ENCODE measurements at places on chromosomes 1 and 21.
A peak's percentile ranks its signal among the peaks of the same experiment; 100 is the strongest.

- DNase-seq = no peak
These were observed 60.1 kb downstream of the COL18A1 start for GRCh38 chr21:45465105-45465504.

- DNase-seq = no peak
These were observed 8.4 kb upstream of the HIVEP3 start for GRCh38 chr1:41927118-41927517.

DNA sequence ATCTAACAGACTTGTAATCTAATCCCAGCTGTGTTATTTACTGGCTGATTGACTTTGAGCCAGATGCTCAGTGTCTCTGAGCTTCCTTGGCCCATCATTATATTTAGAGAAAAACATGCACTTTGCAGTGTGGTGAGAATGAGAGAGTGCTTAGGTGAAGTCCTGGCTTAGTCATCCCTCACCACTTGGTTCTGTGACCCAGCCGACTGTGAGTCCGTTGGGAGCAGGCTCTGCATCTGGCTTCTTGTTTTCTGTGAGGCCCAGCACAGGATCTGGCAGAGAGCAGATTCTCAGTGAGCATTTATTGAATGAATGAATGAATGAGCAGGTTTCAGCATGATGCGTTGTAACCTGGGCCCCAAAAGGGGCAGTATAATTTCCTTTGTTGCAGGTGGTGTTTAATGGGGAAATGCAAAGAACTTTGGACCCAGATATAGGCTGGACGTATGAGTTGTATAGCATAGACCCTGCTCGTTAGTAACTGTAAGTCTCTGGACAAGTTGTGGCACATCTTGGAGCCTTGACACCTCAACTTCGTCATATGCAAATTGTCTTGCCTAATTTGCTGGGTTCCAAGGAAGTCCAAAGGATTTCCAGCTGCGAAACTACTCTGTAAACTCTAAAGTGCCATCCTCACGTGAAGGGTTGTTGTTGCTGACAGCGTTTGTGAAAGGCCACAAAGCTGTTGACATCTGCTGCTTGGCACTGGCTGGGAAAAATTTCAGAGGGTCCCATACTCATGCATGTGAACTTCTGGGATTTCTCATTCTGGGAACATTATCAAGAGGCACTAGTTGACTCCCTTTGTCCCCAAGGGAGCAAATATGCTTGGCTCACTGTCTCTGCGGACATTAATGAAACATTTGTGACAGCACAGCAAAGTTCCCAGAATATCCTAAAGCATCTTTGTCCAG is 138.8 kb upstream of the USP24 start:
- peak; percentile 27 for DNase-seq

DNA sequence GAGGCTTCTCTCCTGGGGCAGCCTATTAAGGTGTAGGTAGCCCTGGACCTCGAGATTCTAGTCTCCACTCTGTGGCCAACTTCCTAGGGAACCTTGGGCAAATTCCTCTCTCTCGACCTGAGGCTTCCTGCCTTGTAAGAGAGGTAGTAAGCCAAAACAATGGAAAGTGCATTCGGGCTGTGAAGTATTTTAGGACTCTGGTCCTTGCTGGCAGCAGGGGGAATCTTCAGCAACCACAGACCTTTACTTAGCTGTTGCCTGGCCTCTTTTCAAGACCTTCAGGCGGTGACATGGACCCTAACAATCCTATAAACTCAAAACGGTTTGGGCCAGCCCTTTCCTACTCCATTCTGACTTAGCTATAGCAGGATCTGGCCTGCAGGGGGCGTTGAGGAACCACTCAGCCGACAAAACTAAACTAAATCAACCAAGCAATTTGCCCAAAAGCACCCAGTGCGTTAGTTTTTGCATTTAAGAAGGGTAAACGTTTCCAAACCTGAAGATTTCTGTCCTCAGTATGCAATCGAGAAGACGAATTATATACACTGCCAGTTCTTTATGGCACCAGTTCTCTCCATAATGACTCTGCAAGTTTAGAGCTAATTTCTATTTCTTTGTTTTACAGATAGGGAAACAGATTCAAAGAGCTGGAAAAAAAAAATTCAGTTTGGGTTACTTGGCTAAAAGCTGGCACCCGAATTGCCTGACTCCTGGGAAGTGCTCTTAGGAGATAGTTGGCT is 10.9 kb upstream of the SESN2 start:
- peak; percentile 86 for DNase-seq

DNA sequence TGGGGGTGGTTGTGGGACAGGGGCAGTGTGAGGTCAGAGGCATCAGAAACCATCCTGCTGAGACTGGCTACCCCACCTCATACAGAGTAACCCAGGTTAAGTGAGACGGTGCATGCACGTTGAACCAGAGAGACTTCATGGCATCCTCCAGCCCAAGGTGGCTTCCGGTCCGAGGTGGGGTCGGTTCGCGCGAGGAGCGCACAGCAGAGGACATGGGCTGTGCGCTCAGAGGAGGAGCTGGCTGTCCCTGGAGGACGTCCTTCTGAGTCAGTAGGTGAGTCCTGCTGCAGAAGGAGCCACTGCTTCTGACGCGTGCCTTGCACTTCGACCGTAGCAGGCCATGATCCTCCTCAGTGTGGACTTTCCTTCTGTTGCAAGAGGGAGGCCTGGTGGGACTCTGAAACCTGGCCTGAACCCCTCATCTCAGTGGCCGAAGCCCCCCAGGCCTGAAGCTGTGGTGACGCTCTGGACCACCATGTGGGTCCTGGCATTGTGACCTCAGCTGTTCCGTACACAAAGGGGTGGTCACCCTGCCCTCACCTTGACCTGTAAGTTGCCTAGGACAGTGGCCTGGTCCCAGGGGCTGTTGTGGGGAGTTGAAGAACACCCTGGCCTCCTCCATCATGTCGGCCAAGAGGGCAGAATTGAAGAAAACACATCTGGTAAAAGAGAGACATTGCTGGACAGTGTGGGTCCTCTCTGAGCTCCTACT is at the start of gene TEX35:
Gene TEX35, plus strand, starts transcription at position 544 of the 712 bp plus-strand sequence. Its CDS starts 80 bp downstream, at position 624.
- no peak for DNase-seq

- no peak for DNase-seq
These were observed 18.2 kb downstream of the TMEM201 start for GRCh38 chr1:9606948-9607347.

- DNase-seq = no peak
These were observed 72.4 kb downstream of the ITPKB start for GRCh38 chr1:226666692-226667091.

DNA sequence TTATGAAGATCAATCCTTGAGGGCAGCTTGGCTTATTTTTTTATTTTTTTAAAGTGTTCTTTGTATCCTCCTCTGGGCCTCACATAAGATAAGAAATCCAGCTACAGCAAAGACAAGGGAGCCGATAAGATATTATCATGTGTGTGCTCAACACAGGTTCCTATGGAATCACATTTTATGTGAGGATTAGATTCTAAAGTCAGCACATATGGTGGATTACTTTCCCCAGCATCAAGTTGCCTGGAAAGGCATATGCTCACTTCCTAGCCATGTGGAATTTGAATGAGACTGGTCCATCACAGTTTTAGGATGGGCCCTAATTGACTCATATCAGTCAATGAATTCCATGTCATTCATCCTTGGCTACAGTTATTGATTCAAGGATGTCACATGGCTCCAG is 456.9 kb upstream of the LRRC7 start:
- DNase-seq = no peak

- DNase-seq = no peak
These were observed 283.2 kb downstream of the SETD4 start for GRCh38 chr21:35777081-35777480.

DNA sequence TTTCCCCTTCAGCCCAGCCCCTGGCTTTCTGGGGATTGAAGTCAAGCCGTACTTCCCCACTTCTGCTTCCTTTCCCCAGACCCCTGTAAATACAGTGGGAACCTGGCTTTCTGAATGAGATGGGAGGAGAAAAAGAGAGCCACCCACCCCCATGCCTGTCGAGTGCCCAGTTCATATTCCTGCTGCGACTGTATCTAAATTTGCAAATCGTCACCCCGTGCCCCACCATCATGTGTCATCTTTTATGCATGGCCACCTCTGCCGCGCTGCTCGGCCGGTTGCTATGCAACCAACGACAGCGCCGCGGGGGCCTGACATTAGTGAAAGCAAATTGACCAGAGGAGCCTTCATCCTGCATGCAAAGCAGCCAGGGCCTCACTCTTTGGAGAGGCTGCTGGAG is 143.0 kb downstream of the ELAVL4 start:
- DNase-seq = peak; percentile 15

- DNase-seq = no peak
These were observed 9.2 kb downstream of the TLCD4 start for GRCh38 chr1:95126366-95126765.

- DNase-seq = no peak
These were observed 109.6 kb upstream of the NGF start for GRCh38 chr1:115447672-115448071.

DNA sequence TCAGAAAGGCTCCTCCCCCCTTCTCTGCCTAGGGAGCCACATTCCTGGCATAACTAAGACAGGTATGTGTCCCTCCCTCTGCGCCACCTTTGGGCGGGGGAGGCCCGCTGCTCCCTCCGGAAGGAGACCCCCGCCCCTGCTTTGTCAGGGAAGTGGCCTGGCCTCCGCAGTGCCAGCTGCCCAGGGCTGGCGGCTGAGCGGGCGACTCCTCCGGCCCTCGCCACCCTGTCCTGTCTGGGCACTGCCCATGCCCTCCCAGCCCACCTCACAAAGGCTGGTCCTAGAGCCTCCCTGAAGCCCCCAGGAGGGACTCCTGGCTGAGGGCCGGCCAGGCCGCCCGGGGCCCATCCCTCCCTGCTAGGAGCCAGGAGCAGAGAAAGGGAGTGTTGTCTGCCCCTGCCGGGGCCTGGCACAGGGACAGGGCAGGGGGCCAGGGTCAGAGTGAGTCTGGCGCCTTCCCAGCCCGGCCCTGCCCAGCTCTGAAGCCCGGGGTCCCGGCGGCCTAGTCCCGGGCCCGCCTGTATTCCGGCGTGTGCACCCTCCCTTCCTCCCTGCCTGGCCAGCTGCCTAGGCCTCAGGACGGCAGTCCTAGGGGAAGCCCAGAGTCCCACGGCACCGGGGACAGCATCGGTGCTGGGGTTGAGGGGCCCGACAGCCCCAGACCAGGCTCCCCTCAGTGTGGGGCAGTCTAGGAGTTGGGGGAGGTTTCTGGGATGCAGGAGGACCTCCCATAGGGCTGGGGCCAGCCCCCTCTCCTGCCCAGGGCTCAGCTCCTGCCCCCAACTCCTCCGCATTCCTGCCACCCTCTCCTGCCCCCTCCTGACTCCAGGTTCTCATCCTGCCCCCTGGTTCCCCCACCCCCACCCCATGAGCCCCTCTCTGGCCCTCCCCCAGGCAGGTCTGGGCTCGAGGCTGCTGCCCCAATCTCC is 5.1 kb downstream of the AGRN start:
- DNase-seq = no peak

DNA sequence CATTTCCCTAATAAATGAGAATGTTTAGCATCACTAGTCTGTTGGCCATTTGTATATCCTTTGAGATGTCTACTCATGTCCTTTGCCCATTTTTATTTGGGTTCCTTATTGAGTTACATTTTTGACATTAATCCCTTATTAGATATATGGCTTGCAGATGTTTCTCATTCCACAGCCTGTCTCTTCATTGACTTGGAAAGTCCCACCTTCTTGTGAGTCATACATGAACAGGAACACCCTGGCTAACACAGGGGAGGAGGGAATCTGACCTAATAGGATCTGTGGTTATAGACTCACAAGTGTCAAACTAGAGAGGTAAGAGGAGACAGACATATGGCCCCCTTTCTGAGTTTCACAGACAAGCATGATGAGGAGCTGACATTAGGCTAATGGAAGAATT is 11.5 kb downstream of the ZP4 start:
- no peak for DNase-seq

DNA sequence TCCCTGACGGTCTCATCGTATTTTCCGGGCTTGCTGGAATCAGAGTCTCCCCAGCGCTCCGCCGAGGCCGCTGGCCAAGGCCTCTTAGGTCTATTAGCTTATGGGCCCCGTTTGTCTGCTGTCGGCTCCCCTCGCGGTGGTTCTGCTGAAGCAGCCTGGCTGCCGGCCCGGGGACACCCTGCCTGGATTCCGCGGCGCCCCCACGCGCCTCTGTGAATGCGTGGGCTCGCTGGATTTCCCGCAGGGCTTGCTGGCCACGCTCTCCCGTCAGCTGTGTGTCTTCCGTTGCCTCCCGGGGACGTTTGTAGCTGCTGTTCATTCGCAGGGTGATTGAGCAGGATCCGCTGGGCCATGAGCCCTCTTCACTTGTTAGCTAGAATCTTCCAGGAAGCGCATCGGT is 8.4 kb downstream of the LRRC3 start:
- DNase-seq = no peak

- peak; percentile 86 for DNase-seq
These were observed 413.7 kb downstream of the SETD4 start for GRCh38 chr21:35646606-35647005.

DNA sequence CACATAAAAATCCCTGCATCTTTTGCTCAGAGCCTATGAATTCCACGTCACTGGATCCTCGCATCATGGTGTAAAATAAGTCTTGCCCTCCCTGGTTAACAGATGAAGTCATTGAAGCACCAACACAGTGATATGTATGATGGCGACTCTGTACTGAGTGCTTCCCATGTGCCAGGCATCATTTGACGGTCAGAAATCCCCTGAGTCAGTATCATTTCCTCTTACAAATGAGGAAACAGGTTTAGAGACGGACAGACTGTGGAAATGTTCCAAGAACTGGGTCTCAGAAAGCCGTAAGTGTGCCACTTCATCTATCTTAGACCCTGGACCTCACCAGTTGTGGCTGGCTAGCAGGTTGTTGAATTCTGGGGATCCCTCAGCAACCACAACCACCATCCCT is 5.1 kb upstream of the OLFML2B start:
- no peak for DNase-seq

GRCh38 chr1:230377851-230378250 is 48.3 kb downstream of the PGBD5 start:
- no peak for DNase-seq

- DNase-seq = no peak
These were observed 101.4 kb upstream of the C1orf174 start for GRCh38 chr1:4001461-4001860.

DNA sequence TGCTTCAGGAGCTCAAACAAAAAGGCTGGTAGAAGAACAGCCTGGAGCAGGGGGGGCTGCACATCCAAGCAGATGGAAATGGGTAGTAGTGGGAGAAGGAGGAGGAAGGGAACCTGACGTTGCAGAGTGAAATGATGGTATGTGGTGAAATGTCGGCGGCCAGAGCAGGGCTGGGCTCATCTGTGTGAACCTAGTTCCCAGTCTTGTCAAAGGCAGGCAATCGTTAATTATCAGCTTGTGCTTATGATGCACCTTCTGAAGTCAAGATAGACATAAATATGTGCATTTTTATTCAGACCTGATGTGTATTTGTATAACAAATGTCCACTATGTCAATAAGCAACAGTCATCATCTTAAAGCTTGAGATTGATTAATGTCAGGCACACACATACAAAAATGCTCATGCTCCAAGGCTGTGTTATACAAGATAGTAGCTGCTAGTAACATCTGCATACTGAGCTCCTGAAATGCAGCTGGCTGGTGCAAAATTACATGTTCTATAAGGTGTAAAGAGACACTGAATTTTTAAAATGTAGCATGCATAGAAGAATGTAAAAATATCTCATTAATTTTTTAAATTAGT is 10.6 kb upstream of the ATP6V1G3 start:
- no peak for DNase-seq

GRCh38 chr1:95903060-95903459 is 669.0 kb downstream of the RWDD3 start:
- DNase-seq = no peak

GRCh38 chr1:74406759-74407158 is 105.7 kb downstream of the LRRC53 start:
- DNase-seq = no peak

GRCh38 chr1:209106237-209106741 is 477.2 kb upstream of the CAMK1G start:
- DNase-seq = peak; percentile 75

Measured in GM23248 (cell line).